ENCODE measurements at places on chromosomes 7 and 10.
A peak's percentile ranks its signal among the peaks of the same experiment; 100 is the strongest.

DNA sequence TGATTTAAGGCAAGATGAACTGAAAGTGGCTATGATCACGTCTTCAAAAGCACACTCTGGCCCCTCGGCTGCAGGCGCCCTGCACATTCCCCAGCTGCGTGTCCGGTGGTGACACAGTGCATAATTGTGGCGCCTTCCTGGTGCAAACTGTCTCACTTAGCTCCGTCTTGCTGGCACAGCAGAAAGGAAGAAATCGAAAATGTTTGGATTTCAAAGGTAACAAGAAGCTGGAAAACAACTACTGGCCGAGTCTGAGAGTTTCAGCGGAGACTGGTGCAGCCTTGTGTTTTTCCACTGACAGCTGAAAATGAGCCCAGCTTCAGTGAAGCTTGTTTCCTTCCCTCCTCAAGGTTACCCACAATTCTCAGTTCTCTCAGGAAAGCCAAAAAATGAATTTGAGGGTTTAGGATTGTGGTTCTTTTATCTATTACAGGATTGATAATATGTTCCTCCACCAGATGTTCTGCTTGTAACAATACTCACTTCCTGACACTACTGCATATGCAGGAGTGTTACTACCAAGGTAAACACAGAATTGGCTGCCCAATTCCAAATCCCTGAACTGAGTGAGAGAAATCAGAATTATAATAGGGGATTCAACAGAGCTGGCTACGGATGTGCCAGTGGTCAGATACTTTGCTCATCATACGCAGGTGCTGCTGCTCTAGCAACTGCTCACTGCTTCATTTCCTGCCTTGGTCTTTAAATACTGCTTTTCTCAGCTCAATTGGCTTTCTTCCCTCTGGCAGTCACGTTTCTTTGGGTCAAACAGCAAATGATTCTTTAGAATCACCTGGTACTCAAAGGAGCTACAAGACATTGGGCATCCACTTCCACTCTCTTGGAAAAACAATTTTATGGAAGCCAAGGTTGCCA, 63.7 kb downstream of the TRUB1 start:
- DNase-seq, result no peak

DNA sequence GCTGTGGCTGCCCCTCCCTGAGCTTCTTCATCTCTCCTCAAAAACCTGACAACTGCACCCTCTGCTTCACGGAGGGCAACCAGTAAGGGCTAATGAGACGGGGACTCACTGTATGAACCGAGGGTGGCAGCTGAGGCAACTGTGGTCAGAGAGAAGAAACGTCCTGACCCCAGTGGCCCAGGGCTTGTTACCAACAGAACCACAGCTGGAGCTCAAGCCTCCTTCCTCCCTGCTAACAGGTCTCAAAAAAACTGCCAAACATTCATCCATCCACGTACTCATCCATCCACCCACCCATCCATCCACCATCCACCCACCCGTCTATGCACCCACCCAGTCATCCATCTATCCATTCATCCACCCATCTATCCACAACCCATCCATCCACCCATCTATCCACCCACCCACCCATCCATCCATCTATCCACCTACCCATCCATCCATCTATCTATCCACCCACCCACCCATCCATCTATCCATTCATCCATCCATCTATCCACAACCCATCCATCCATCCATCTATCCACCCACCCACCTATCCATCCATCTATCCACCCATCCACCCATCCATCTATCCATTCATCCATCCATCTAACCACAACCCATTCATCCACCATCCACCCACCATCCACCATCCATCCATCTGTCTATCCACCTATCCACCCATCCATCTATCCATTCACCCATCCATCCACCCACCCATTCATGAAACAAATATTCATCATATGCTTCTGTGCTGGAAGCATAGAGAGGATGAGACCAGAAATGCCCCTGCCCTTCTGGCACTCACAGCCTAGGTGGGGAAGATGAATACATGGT, 111.7 kb downstream of the PDGFA start:
- DNase-seq, result no peak

DNA sequence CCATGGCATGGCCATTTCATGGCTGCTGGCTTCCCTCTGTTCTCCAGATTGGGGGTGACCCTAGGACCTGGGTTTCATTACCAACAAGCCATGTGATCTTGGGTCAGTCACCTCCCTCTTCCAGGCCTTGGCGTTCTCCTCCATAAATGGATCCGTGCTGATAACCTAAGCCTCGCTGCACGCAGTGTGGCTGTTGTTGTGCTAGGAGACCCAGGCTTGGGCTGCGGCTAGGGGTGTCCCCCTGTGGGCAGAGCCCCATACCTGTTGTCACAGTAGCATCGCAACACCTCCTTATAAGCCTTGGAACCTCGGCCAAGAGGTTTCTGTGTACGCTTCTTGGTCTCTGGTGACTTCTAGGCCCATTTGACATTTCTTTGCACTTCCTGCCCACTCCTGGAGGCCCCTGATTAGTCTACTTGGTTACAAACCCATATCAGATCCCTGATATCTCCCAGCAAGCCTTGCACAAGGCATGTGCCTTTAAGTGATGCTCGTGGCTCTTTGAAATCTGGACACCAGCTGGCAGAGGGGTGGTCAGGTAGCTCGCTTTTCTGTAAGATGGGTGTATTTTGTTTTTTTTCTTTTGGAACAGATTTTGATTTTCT, 23.6 kb downstream of the ZMIZ1 start:
- peak; percentile 61 for DNase-seq

- no peak for DNase-seq
Measured at GRCh38 chr10:126036515-126036914, 140.2 kb downstream of the FANK1 start.

Data from common myeloid progenitor, CD34-positive (primary cell).